ENCODE measurements at places on chromosomes 13 and 19.
A peak's percentile ranks its signal among the peaks of the same experiment; 100 is the strongest.

- peak; percentile 66 for DNase-seq
Observed at GRCh38 chr13:36858290-36858689, 39.3 kb downstream of the RFXAP start.

- no peak for DNase-seq
Observed at GRCh38 chr19:19074196-19074882, 10.5 kb downstream of the SLC25A42 start.

DNA sequence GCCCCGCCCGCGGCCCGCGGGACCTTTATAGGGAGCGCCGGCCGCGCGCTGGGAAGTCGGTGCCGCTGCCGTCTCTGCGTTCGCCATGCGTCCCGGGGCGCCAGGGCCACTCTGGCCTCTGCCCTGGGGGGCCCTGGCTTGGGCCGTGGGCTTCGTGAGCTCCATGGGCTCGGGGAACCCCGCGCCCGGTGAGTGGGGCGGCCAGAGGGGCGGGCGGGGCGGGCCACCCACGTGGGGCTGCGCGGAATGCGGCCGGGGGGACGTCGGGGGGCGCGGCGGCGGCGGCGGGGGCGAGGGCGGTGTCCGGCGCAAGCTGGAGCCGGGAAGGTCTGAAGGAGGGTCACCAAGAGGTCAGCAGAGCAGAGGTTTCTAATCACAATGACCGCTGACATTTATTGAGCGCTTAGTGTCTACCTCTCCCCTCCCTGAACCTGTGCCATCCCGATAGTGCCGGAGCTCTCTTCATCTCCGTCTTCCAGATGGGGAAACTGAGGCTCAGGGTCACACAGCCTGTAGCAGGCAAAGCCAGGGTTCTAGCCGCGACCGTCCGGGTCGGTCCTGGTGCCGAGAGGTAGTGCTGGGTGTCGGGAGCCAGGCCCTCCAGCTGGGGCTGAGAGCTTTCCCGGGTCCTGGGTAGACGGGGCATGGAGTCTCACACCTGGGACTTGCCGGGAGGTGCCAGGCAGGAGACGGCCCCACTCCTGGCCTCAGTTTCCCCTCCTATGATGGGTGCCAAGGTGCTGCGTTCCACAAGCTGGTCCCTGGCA, at the start of gene FSTL3:
FSTL3 (plus strand) TSS at position 54 of the 767 bp plus-strand sequence; CDS start at position 86, 32 bp downstream.
- peak; percentile 24 for DNase-seq

DNA sequence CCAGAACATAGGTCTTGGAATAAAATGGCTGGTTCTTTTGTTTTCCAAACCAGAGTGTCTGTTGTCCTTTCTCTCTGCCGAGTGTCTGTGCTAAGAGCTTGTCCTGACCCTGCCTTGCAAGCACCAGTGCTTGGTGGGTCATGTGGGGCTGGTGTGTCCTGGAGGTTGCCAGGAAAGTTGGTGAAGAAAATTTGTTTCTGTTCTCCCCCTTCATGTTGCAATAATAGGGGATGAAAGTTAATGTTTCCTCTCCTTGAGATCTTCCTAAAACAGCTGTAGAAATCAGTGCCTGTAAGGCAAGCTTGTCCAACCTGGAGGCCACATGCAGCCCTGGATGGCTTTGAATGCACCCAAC, 2.7 kb downstream of the HAMP start:
- DNase-seq, result no peak

- DNase-seq, result peak; percentile 6
Observed at GRCh38 chr13:52851137-52851962, 2.9 kb upstream of the PCDH8 start.

DNA sequence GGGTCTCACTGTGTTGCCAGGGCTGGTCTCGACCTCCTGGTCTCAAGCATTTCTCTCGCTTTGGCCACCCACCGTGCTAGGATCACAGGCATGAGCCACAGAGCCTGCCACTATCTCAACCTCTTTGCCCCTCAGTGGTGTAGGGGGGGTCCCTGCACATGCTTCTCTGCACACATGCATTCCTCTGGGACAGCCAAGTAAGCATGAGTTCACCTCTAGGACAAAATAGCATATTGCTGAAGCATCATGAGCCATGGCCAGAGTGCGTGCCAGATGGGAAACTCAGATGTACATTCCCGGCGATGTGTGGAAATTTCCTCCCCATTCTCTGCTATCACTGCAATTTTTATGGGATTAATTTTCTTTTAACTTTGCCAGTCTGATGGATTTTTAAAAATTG, 23.1 kb downstream of the CHAF1A start:
- peak; percentile 57 for DNase-seq

DNA sequence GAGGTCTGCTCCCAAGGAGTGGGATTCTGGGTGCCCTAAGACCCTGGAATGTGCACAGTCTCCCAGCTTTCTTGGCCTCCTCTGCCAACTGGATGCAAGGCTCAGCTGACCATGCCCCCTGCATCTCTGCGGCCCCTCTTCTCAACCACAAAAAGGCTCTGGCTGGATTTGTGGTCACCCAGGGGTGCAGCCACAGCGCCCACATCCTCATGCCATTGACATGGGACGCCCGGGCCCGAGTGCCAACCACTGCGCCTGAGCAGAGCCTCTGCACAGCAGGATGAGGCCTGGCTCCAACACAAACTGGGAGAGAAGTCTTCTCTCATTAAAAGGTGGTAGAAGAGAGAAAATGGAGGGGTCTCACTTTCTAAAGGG, 103.5 kb downstream of the FOXO1 start:
- DNase-seq, result peak; percentile 34

DNA sequence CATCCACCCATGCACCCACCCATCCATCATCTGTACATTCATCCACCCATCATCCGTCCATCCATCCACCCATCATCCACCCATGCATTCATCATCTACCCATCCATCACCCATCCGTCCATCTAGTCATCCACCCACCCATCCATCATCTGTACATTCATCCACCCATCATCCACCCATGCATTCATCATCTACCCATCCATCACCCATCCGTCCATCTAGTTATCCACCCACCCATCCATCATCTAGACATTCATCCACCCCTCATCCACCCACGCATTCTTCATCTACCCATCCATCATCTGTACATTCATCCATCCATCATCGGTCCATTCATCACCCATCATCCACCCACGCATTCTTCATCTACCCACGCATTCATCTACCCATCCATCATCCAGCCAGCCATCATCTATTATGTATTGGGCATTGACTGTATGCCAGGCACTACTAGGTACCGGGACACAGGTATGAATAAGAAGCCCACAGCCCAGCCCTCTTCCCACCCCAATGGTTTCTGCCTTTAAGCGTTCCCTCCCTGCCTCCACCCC, 16.7 kb upstream of the GALP start:
- no peak for DNase-seq

DNA sequence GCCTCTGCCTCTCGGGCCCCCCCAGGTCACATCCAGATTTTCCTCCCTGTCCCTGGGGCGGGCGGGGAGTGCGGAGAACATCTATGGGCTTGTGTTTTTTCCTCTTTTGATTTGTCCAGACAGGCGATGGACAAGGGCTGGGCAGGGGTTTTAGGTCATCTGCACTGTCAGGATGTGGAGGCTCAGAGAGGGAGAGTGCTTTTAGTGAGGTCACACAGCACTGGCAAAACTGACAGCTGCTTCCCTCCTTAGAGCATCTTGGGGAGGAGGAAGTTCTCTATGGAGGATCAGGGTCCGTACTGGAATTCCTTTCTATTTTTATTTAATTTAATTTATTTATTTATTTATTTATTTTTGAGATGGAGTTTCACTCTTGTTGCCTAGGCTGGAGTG, 38.9 kb downstream of the NFIC start:
- DNase-seq, result no peak

DNA sequence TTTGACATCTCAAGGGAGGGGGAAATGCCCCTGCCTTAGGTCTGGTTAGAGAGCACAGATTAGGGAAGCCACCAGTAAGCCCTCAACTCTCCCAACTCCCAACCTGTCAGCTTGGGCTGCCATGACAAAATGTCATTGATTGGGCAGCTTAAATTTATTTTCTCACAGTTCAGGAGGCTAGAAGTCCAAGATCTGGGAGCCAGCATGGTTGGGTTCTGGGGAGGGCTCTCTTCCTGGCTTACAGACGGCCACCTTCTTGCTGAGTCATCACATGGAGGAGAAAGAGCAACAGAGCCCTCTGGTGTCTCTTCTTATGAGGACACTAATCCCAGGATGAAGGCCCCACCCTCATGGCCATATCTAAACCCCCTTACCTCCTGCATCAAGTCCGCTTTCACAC, 24.2 kb downstream of the C19orf12 start:
- peak; percentile 36 for DNase-seq

DNA sequence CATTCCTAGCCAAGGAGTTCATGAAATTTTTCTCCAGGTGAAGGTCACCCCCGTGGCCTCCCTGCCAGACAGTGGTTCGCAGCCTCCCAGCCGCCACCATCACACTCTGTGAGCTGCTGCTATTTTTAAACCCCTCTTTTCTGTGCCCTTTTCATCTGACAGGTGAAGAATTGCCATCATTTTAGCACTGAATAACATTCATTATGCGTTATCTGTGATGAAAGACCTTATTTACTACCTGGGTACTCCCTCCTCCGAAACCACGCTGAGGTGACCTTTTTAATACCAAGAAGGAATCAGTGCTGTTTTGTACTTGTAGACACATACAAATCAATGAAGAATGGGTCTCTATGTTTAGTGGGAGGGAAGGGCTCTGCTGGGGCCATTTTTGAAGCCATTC, 148.9 kb upstream of the GPR12 start:
- no peak for DNase-seq

- no peak for DNase-seq
Observed at GRCh38 chr19:42114412-42114811, 17.8 kb downstream of the POU2F2 start.

GRCh38 chr13:112764864-112765561, 75.2 kb downstream of the ATP11A start:
- no peak for DNase-seq

- peak; percentile 7 for DNase-seq
Observed at GRCh38 chr19:19911150-19911549, 10.4 kb downstream of the ZNF93 start.

- DNase-seq, result no peak
Observed at GRCh38 chr19:12230751-12231733, 63.6 kb downstream of the ZNF44 start.

GRCh38 chr13:44266305-44266704, 107.3 kb upstream of the SERP2 start:
- DNase-seq, result no peak

GRCh38 chr19:51098365-51099046, 9.7 kb downstream of the CTU1 start:
- DNase-seq, result no peak

- peak; percentile 74 for DNase-seq
Observed at GRCh38 chr13:72204291-72204690, 337.3 kb upstream of the DACH1 start.

DNA sequence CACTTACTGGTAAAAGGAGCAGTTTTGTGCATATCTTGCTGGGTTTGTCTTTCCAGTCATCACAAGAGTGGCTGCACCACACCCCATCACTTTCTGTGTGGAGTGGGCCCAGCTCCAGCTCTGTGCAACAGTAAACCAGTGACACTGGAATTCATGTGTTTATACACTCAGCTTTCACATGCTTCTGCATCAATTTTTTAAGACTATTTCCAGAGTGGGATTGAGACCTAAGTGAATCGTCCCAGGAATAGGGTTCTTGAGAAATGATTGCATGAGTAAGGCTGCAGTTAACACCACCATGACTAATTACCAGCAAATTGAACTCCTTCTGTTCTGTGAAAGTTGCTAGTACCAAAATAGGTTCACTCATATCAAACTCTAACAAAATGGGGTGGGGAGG, 5.3 kb upstream of the CFAP97D2 start:
- no peak for DNase-seq

DNA sequence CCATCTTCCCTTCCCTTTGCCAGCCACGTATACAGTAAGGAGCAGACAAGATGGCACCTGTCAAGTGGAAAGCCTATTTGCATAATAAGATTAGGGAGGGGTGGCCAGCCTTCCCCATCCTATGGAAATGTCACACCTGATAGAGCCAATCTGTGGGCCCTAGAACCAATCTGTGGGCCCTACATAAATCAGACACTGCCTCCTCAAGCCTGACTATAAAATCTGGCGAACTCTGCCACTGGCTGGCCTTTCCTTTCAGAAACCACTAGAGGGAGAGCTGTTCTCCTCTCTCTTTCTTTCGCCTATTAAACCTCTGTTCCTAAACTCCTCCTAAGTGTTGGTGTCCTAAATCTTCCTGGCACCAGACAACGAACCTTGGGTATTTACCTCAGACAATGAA, 231.5 kb upstream of the KLHL1 start:
- DNase-seq, result peak; percentile 8

GRCh38 chr13:41145136-41145908, 12.7 kb upstream of the KBTBD6 start:
- no peak for DNase-seq

GRCh38 chr19:58058467-58058866, 615 bp upstream of the ZNF135 start:
- no peak for DNase-seq

GRCh38 chr13:61255040-61255796, 160.4 kb downstream of the PCDH20 start:
- DNase-seq, result peak; percentile 8

DNA sequence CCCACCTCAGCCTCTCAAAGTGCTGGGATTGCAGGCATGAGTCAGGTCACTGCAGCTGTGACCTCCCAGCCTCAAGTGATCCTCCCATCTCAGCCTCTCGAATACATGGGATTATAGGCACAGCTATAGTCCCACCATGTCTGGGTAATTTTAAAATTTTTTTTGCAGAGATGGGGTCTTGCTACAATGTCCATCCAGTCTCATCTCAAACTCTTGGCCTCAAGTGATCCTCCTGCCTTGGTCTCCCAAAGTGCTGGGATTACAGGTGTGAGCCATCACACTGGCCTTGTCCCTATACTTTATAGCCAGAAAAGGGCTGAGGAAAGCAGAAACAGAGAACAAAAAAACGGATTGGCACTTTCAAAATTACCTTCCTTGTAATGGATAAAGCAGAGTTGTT, 4.8 kb upstream of the FBXO27 start:
- DNase-seq, result no peak

DNA sequence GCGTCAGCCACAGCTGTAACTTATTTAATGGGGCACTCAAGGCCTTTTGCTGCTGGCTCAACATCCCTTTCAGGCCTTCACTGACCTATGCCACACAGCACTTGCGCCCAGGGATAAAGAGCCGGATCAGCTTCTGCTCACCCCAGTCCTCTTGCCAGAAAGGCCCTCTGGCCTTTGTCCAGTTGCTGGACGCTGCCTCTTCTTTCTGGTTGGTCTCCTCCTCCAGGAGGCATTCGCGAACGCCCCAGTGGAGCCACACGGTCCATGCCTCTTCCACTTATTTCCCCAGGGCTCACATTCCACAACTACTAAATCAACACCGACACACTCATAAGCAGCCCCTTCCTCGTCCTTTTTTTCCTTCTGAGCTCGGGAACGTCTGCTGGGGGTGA, 3.7 kb upstream of the ZNF329 start:
- DNase-seq, result peak; percentile 37

- no peak for DNase-seq
Observed at GRCh38 chr13:28037399-28037798, 48.9 kb upstream of the URAD start.

DNA sequence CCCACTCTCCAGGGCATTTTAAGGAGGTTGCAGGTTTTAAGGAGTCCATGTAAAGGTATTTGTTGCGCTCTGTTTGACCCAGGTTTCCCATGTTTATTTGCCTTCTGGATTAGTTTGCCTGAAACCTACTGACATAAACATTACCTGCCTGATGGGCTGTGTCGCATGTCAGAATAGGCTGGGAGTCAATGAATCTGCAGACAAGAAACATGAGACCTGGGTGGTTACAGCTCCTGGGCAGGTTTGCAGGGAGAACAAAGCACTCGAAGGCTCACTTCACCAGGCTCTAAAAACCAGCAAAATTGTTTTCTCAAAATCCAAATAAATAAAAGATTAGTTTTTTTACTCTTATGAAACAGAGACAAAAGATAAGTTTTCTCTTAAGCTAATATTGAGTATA, 114.4 kb upstream of the SERTM1 start:
- no peak for DNase-seq

- DNase-seq, result peak; percentile 65
Observed at GRCh38 chr13:70568571-70568970, 460.3 kb upstream of the KLHL1 start.
